Activated CD8-positive, alpha-beta T cell treated with anti-CD3 and anti-CD28 coated beads, Interleukin-2, amount 10 ng/mL, durations not matched to agents 7 days and 5 days (primary cell): ENCODE measurements at places on chromosomes 16 and 17. TPM values are rescaled to one million over a fixed set of nuclear protein-coding genes. Genes with fewer than 3 reads are reported as not detected.

DNA sequence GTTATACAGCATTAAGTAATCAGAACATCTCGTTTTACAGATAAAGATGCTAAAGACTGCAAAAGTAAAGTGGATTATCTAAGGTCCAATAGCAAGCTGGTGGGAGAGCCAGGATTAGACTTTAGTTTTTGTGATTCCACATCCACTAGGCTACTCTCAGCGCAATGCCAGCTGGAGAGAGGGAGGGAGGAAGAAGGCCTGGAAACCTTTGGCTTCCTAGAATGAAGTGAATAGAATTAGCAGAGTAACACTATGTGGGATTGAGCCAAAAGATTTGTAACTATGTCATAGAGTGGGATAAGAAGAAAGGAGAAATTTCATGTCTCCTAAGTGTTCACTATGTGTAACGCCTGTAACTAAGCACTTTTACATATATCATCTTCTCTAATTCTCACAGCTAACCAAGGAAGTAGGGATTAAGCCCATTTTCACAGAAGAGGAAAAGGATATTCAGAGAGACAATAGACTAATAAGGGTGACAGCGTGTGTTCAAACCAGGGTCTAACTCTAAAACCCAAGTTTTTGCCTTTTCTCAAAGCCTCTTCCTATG is 25.4 kb upstream of the NSRP1 start:
- no peak for DNase-seq
- no peaks in the 10 kb centered on the region for H3K36me3 ChIP-seq
- no peak overlapping the region for H3K4me3 ChIP-seq
- peaks cover 7% of the 10 kb centered on the region for H3K4me1 ChIP-seq

The SLFN14 gene
- not detected for total RNA-seq

GRCh38 chr16:19907161-19907992 is 22.7 kb upstream of the GPRC5B start:
- H3K36me3 ChIP-seq = no peaks in the 10 kb centered on the region
- peak overlapping the region; percentile 14 for H3K27ac ChIP-seq
- peaks cover 2% of the 10 kb centered on the region for H3K27me3 ChIP-seq
- H3K4me1 ChIP-seq = peaks cover 8% of the 10 kb centered on the region
- H3K4me3 ChIP-seq = peak overlapping the region; percentile 13

The GSG1L gene
- 0.39 TPM for total RNA-seq

The CMC2 gene
- 108 TPM for total RNA-seq

The ATAD5 gene
- total RNA-seq = 37.0 TPM

The GLOD4 gene
- 57.5 TPM for total RNA-seq

- no peaks in the 10 kb centered on the region for H3K27me3 ChIP-seq
- peak overlapping the region; percentile 41 for H3K27ac ChIP-seq
- no peak for DNase-seq
- peaks cover 55% of the 10 kb centered on the region for H3K4me1 ChIP-seq
These were observed 31.5 kb downstream of the HAPSTR1 start for GRCh38 chr16:9122969-9123368.

The CCL17 gene
- total RNA-seq = 0.50 TPM

The DNAAF8 gene
- 0.68 TPM for total RNA-seq

DNA sequence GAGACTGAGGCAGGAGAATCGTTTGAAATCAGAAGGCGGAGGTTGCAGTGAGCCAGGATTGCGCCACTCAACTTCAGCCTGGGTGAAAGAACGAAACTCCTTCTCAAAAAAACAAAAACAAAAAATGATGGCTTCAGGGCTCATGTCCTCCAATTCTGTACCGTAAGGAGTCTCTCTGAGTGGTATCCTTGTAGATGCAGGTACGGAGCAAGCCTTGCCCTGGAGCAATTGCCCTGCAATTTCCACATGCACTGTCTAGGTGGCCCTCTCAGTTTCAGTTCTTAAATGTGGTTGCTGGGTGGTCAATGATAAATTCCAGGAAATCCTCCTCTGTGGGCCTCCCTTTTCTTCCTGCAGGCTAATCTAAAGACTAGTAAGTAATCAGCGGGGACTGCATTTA is 10.6 kb downstream of the TMEM238L start:
- peaks cover 11% of the 10 kb centered on the region for H3K4me1 ChIP-seq
- no peaks in the 10 kb centered on the region for H3K36me3 ChIP-seq
- no peak overlapping the region for H3K4me3 ChIP-seq
- no peak overlapping the region for H3K27ac ChIP-seq

The FNDC8 gene
- total RNA-seq = not detected

The HCRT gene
- not detected for total RNA-seq

The APOH gene
- total RNA-seq = not detected

The CLEC10A gene
- not detected for total RNA-seq

The CRHR1 gene
- total RNA-seq = not detected

DNA sequence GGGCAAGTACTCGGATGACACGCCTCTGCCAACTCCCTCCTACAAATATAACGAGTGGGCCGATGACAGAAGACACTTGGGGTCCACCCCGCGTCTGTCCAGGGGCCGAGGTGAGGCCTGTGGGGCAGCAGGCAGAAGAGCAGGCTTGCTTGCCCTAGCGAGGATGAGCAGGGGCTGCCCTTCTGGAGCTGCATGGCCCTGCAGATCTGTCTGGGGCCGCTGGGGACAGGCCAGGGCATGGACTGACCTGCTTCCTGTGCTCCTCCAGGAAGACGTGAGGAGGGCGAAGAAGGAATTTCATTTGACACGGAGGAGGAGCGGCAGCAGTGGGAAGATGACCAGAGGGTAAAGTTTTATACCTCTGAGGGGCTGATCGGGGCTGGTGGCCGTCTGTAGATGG is 5.3 kb downstream of the DHX38 start:
- no peaks in the 10 kb centered on the region for H3K27me3 ChIP-seq
- no peak for DNase-seq
- no peak overlapping the region for H3K4me3 ChIP-seq

- no peak overlapping the region for H3K27ac ChIP-seq
- H3K27me3 ChIP-seq = peaks cover 23% of the 10 kb centered on the region
- DNase-seq = no peak
- peaks cover 30% of the 10 kb centered on the region for H3K4me1 ChIP-seq
- H3K4me3 ChIP-seq = peak overlapping the region; percentile 28
These were observed 2.5 kb downstream of the TUBB3 start for GRCh38 chr16:89925596-89926079.

The C17orf78 gene
- not detected for total RNA-seq
